ENCODE measurements at places on chromosomes 4 and X.

GRCh38 chr4:112633477-112634235 lies 3.1 kb downstream of the ZGRF1 start:
- DNase-seq, result peak; percentile 71

DNA sequence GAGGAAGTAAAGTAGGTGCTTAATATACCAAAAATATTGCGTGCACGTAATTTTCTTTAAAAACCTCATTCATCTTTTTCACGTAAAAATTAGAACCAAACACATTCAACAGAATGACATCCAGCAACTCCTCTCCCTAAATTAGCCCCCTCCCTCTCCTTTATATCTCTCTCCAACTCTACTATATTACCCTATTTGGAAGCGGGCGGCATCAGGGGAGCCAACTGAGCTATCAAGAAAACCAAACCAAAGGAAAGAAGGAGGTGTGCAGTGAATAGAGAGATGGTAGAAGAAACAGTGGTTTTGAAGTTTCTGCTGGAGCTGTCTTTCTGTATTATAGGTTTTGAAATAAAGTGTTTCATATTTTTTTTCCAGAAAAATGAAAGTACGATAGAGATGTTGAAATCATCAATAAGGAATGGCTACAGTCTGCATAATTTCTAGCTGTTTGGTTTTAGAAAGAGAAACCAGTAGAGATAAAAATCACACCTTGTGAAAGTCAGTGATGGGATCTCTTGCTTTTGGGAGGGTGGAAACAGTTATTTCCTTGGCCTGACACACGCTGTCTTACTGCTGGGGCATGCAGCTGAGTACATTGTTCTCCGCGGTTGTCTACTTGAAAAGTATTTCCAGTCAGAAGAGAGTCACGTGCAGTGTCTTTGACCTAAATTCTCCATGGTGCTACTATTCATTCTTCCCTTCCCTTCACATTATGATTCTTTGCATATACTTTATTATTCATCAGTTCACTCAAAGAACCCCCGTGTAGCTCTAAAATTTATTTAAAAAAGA lies 94.1 kb upstream of the WDR17 start:
- DNase-seq, result no peak

- no peak for DNase-seq
Observed at GRCh38 chrX:94361241-94361640, 687.2 kb downstream of the FAM133A start.

DNA sequence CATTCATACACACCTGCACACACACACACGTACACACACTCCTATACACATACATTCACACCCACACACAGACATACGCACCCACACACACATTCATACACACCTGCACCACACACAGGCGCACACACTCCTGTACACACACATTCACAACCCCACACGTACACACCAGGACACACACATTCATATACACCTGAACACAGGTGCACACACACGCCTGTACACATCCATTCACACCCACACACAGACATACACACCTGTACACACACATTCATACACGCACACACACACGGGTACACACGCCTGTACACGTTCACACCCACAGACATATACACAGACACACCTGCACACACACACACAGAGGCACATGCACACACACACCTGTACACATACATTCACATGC lies 53.0 kb upstream of the PPP2R3B start:
- DNase-seq, result no peak

DNA sequence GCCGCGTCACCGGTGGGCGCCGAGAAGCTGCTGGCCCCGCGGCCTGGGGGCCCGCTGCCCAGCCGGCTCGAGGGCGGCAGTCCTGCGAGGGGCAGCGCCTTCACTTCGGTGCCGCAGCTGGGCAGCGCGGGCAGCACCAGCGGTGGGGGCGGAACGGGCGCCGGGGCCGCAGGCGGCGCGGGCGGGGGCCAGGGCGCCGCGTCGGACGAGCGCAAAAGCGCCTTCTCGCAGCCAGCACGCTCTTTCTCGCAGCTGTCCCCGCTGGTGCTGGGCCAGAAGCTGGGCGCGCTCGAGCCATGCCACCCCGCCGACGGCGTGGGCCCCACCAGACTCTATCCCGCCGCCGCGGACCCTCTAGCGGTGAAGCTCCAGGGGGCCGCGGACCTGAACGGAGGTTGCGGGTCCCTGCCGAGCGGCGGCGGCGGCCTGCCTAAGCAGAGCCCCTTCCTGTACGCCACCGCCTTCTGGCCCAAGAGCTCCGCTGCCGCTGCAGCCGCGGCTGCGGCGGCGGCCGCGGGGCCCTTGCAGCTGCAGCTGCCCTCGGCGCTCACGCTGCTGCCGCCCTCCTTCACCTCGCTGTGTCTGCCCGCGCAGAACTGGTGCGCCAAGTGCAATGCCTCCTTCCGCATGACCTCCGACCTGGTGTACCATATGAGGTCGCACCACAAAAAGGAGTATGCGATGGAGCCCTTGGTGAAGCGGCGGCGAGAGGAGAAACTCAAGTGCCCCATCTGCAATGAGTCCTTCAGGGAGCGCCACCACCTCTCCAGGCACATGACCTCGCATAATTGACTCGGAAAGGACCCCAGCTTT lies 5.6 kb downstream of the PRDM8 start:
- peak; percentile 33 for DNase-seq

DNA sequence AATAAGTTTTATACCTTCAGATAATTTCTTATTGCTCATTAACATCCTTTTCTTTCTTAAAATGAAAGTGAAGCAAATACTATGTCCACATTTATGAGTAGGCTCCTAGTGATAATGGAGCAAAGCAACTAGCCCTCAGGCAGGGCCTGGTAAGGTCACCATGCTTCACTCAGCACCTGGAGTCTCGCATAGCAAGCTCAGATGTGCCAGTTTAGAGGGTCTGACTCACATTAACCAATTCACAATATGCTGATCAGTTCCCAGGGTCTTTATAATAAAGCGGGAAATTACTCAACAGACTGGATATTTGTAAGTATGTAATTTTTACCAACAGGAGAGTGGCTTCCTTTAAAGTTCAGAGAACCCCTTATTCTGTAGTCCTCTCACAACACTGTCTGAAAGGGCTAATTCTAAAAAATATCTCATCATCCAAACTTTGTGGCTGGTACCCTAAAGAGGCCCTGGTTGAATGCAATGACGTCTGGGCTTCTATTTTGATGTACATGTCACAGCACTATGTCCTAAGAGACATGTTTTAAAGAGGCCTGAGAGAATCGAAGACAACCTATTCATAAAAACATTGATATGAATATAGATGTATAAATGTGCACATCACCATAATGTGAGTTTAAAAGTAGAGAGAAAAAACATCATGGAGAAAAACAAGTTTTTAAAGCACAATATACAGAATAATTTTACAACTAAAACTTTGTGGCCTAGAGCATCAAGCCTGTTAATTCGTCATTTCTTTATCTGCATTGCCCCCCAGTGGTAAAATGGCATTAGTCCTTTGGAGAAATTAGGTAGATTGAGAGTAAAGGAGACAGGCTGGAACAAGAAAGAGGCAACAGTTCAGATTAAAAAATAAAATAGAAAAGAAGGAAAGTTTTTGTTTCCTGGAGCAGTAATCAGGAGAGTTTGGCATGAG lies 44.3 kb downstream of the IL21 start:
- peak; percentile 75 for DNase-seq
